Stimulated activated CD4-positive, alpha-beta T cell treated with anti-CD3 and anti-CD28 coated beads, Interleukin-4, amount 100 ng/mL, for 24 hours (primary cell): ENCODE measurements at places on chromosomes 6 and 20.

DNA sequence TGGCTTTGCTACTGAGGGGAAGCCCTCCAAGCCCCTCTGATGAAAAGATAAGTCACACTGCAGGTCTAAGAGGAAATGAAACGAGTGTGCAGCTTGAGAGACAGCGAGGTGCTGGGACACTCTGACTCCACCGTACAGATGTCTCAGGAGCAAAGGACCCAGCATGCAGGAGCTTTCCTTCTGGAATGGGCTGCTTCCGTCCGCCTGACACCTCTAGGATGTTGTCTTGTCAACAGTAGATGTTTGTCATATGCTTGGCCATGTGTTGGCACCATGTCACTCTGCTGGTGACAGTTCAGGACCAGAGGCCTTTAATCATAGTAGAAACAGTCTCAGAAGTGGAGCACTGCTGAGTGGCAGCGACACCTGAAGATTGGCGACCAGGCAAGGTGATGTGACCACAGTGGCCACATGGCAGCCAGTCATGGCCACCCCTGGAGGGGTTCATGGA lies 46.7 kb downstream of the SLC24A3 start:
- DNase-seq = no peak

DNA sequence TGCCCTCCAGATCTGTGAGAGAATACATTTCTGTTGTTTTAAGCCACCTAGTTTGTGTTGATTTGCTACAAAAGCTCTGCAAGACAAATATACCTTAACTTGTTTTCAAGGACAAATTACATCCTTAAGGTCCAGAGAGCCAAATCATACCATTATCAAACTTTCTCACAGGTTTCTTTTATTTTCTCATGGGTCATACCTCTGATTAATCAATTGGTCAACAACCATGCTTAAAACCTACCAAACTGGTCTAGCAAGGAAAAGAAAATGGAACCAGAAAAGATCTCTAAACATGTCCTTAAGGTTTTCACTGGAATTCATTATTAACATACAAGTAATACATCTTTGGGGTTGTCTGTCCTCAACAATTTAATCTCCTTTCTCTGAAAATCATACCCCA lies 535.0 kb downstream of the CD83 start:
- no peak for DNase-seq

GRCh38 chr6:113971741-113972140 lies 793 bp upstream of the HDAC2 start:
- no peak for DNase-seq

DNA sequence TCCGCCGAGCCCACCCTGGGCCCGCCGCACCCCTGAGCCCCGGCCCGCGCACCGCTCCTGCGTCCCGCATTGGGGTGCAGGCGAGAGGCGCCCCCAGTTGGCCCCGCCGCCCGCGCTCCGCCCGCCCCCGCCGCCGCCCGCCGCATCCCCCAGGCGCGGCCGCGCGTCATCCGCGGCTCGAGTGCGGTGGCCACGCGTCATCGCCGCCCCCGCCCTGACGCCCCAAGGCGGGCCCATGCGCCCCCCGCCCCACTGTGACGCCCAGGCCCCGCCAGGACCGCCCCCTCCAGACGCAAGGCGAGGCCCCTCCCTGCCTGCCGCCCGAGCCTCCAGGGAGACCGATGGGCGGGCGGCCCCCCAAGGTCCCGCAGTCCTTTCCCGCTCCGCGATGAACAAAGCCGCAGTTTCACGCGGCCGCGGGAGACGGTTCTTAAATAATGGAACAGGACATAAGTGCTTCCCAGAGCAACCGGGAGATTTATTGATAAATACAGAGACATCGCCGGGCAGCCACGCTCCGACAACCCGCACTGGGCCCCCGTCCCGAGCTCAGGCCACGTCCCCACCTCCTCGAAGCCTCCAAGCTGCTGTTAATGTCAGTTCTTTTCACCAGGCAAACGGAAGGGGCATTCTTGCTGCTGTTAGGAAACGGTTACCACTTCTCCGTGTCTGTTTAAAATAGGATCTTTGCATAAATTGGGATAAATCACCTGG lies at the start of gene ANKRD60:
Gene ANKRD60 (minus strand): TSS at position 170 of the 714 bp plus-strand sequence. CDS start 0 bp downstream, at position 170.
- peak; percentile 28 for DNase-seq

DNA sequence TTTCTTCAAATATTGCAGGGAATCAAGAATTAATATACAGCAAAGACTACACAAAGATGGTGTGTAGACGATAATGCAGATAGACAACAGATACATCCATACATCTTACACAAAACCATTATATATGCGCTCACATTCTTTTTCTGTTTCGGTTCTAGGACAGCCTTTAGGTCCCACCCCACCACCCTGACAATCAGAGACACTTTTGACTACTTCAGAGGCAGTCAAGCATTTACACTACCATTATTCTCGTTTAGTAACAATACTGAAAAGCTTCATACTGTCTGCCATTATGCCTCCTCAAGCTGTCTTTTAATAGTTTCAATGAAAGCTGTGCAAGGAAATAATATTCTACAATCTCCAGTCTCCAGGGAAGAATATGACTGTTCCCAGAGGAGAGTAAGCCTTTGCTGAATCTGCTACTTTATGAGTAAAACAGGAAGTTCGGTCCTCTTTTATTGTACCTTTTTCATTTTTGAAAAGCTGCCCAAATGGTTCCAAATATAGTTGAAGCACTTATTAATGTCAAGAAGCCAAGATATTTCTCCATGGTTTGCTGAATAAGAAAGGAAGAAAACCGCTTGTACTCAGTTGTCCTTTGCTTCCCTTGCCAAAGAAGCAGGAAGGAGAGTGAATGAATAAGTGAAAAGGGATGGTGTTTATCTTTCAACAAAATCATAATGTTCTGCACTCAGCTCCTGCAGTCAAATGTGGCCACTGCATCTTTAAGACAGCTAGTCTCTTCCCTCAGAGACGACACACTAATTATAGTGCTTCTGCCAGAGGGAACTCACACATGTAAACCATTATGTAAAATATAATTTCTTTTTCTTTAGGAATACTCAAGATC lies 468.3 kb downstream of the CDC5L start:
- DNase-seq = no peak

DNA sequence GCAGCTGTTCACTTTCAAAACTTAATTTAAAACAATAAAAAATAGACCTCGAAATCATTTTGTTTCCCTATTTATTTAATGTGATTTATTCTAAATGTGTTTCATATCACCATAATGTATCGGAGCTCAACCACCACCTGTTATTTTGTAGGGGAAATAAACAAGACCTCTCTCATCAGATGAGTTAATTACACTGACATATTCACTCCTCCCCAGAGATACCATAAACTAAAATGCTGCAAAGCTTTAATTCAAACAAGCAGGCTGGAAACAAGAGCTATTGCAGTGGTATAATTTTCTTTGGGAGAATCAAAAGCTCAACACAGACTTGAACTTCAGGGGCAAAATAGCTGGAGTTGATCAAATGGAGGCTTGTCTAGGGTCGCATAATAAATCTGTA lies 303.5 kb upstream of the TSHZ2 start:
- DNase-seq = no peak

DNA sequence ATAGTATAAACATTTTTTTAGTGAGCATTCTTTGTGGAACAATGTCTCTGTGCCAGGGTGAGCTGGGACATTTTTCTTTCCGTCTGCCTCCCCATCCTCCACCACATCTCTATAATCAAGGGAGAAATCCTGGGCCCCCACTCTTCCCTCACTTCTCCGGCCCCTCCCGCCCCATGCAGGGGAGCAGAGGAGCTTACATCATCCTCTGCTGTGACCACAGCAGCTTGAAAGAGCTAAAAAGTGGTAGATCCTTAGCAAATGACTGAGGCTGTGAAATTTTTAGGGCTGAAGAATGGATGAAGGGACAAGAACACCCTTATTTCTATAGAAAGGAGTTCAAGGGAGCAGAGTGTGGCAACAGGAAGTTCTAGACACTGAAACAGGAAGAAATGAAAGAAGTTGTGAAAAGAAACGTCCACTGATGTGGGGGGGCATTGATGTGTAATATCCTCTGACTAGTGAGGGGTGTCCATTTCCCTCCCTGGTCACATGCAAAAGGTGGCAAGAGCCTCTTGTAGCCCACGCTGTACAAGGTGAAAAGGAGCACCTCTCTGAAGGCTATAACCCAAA lies 380.3 kb upstream of the JARID2 start:
- DNase-seq = no peak

- DNase-seq = no peak
Observed at GRCh38 chr20:35347011-35347410, 54.8 kb upstream of the FAM83C start.

DNA sequence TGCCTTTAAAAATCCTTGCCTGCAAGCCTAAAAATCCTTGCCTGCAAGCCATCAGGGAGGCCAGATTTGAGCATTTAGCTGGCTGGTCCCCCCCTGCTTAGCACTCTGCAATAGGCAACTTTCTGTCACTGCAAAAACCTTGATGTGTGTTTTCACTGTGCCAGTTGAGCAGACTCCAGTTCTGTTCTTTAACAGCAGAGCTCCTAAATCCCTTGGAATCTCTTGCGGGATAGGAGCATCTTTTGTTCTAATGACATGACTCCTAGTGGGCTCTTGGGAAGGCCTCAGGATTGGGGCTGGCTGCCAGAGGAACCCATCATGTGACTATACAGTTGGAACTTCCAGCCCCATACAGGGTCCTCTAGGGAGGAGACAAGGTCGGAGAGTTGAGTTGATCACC lies 50.4 kb downstream of the FAM184A start:
- no peak for DNase-seq

DNA sequence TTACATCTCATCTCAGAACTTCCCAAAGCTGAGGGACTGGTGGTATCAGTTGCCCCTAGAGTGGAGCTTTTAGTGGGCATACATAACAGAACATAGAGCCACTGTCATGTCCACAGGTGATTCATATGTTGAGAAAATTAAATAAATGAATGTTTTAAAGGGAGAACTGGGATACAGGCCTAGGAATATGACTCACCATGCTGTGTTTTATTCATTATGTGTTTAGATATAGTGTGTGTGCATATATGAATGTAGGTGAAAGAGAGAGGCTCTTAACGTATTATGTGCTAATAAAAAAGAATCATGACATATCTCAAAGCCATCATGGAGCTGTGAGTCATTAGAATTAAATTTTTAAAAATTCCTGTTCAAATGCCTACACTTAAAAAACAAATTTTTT lies 332.2 kb upstream of the RSPO3 start:
- DNase-seq = no peak

GRCh38 chr6:158517038-158517437 lies 42.9 kb upstream of the TMEM181 start:
- DNase-seq = no peak

GRCh38 chr6:30793521-30794194 lies 49.3 kb upstream of the IER3 start:
- no peak for DNase-seq

DNA sequence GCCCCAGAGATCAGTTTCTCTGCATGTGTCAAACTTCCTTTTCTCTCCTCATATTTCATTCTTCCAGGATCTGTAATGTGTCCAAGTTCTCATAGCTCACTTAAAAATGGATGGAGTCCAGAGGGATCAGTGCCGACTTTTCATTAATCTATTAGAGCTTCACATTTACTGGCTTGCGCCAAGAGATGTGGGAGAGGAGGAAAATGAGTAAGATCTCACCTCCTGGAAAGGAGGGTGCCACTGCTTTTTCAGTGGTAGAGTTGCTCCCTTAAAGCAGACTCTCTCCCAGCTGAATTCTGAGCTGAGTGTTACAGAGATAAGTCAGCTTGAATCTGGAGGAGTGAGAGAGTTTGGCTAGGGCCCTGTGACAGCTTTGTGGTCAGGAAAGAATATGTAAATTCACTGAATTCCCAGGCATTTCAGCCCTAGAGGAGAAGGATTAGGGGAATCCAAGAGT lies 175.9 kb downstream of the SOX4 start:
- DNase-seq = no peak

DNA sequence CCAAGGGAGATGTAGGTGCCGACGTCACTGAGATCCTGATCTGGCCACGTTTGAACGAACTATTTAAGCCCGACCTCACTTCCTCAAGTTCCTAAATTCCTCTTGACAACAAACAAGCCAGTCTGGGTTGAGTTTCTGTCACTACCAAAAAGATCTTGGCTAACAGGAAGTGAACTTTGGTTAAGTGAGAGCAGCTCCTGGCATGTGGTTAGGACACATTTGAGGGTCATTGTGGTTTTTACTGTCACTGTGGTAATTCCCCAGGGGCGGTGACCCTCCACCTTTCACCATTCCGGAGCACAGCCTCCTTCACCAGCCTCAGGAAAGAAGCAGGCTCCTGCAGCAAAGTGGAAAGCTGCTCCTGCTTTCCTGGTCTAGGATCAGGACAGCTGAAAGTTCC lies 43.1 kb upstream of the ZNF831 start:
- peak; percentile 25 for DNase-seq

DNA sequence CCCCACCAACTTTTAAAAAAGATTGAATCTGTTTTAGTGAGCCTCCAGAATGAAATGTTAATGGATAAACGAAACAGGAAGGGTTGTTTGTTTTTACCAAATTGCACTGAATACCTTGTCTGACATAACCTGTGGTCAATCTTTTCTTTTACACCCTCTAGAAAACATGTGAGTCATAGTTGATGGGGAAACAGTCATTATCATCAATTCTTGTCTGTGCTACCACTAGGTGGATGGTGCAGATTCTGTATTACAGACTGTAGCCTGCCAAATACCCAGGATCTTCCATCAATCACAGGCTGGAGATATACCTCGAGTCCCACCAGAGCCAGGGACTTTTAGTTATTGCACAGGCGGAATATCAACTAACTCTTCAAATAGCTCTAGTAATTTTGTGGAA lies 29.5 kb upstream of the PKIB start:
- DNase-seq = no peak

DNA sequence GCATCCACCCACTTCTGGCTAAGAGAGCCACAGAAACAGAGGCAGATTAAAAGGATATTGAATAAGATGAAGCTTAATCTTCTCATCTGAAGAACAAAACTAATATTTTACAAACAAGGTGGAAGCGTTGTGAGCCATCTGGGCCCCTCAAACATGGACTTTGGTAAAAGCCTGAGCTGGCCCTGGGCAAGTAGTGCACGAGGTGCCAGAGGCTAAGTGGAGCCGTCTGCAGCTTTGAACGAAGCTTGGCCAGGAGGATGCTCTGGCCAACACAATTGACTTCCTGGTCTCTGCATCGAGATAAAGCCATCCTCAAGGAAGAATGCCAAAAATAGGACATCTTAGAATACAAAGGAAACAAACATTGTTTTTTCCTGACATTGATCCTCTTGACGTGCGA lies 53.2 kb upstream of the PLEKHG1 start:
- no peak for DNase-seq

- DNase-seq = no peak
Observed at GRCh38 chr6:164243949-164244348, 829.4 kb downstream of the QKI start.

DNA sequence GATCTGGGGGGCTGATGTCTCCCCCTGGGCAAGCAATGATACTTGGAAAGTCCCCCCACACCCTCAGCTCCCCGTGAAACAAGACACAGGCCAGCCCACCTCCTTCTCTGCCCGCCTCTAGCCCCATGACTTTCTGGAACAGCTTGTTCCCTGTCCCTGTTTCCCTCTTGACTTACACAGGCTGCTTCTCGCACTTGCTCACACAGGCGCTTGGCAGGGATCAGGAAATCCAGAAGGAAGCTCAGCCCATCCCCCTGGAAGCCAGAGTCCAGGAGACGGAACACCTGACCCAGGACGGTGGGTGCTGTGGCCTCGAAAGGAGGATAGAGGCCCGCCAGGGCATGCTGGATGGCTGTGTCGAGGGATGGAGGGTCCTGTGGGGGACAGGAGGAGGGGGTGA lies 14.8 kb downstream of the KIAA1755 start:
- DNase-seq = no peak

GRCh38 chr6:34536251-34536958 lies 19.7 kb downstream of the SPDEF start:
- no peak for DNase-seq

GRCh38 chr6:87161299-87161698 lies 5.9 kb downstream of the ZNF292 start:
- DNase-seq = no peak

GRCh38 chr6:16196260-16196983 lies 42.0 kb upstream of the GMPR start:
- DNase-seq = no peak
